Stimulated activated CD4-positive, alpha-beta T cell treated with anti-CD3 and anti-CD28 coated beads, Interleukin-1b, Interleukin-23, amount 100 ng/mL, for 1 hour (primary cell): ENCODE measurements at places on chromosomes 2 and 18.

DNA sequence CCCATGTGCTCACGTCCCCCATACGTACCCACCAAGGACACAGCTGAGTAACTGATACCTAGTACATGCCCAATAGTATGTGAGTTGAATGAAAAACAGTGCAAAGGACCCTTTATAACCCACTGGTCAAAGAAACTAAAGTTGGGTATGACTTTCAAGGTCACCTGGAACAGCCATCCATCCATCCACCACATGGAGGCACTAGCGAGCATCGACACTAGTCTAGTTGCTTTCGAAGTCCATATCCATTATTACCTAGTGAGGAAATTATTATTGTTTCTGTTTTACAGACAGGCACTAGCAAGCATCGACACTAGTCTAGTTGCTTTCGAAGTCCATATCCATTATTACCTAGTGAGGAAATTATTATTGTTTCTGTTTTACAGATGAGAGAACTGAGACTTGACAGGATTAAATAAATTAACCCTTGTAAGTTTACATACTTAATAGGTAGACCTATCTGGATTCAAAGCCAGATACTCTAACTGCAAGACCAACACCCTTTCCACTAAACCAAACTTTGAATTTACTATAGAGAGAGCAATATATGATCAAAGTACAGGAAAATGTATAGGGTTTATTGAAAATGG lies 233.7 kb downstream of the METTL4 start:
- DNase-seq: peak; percentile 9

- DNase-seq: no peak
Measured at GRCh38 chr2:194424683-194425209, 1232.3 kb upstream of the SLC39A10 start.

DNA sequence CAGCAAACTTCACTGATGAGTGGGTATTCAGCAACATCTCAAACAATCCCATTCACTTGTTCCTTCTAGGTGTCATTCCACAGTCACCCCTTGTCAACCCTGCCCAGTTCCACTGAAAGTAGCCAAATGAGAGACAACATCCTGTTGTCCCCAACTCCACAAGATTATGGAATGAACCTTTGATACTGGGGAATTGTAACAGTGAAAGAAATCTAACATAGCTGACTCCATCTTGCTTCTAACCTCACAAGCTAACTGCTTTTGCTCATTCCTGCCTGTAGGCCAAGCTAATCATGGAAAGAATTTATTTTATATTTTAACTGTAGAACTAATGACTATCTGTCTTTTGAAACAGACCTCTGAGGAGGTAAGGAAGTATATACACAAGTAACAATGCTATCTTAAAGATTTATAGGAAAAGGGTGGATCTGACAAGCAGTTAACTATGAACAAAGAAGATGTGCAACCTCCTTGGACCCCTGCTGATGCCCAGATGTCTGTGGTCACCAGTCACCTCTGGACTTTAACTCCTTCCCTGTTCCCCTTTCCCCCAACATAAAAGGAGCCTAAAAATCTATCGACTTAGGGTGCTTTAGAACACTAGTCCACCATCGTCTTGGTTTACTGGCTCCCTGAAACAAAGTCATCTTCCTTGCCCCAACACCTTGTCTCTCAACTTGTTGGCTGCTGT lies 6.9 kb upstream of the ANXA4 start:
- no peak for DNase-seq

- no peak for DNase-seq
Measured at GRCh38 chr18:77230645-77231044, 19.0 kb upstream of the GALR1 start.

DNA sequence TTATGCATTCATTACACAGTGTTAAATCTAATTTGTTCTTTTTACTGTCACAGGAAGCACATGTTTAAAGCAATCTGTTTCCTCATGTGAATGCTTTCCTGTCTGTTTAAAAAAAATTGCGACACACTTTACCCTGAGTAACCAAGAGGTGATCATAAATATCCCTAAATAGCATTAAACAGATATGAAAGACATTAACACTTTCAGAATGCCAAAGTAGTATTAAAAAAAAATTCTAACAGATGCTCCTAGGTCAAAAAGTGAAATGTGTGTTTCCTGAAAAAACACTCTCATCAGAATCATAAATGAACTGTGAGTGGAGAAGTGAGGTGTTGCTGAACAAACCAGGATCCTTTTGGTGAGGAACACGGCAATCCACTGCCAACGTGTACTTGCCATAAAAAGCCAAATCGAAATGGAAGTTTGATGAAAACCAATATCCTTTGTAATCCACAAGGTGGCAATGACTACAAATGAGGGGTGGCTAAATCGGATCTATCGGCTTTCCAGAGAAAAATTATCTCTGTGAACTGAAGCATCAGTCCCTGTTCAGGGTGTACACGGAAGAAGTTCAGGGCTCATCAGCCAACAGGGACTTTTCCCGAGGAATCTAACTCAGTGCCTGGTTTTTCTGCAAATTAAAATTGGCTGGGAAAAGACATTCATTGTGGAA lies 248.9 kb downstream of the TCF4 start:
- DNase-seq: no peak

GRCh38 chr2:20674974-20675679 lies 8.2 kb downstream of the GDF7 start:
- no peak for DNase-seq
